ENCODE measurements at places on chromosomes 12 and 14.

DNA sequence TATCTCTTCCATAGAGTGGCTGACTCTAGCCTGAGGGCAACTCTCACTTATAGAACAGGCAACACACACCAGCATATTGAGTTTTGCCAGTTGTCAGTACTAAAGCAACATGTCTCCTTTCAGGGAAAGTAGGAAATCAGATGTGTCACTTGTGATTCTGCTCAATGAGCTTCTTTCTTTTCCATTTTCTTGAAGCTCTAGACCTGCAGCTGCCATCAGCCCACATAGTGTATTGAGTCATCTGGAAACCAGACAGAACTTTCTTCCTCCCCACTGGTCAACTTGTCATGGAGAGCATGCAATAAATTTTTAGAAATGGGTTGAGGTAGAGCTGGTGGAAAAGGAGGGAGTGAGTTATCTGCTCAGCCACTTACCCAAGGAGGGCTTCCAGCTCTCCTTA, 209.0 kb upstream of the PLEKHG7 start:
- DNase-seq, result no peak

DNA sequence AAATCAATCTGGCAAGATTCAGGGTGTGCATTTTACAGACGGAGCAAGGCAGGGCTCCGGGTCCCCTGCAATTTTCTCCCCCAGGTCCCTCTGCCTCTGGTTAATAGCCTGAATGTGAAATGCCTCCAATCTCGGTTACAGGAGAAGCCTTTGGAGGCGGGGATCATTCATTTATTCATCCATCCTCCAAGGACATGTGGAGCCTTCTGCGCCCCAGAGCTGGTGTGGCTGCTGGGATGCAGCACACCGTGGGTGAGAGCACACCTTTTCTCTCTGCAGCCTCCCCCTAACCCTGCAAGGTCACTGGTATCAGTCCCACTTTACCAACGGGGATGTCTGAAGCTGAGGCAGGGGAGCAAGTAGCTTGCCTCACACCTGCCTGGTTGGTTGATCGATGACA, 35.4 kb downstream of the CMKLR1 start:
- DNase-seq, result no peak

- DNase-seq, result no peak
These were observed 73.6 kb upstream of the CNTN1 start for GRCh38 chr12:40618636-40619035.

- DNase-seq, result no peak
These were observed 52.6 kb upstream of the BICD1 start for GRCh38 chr12:32053881-32054624.

DNA sequence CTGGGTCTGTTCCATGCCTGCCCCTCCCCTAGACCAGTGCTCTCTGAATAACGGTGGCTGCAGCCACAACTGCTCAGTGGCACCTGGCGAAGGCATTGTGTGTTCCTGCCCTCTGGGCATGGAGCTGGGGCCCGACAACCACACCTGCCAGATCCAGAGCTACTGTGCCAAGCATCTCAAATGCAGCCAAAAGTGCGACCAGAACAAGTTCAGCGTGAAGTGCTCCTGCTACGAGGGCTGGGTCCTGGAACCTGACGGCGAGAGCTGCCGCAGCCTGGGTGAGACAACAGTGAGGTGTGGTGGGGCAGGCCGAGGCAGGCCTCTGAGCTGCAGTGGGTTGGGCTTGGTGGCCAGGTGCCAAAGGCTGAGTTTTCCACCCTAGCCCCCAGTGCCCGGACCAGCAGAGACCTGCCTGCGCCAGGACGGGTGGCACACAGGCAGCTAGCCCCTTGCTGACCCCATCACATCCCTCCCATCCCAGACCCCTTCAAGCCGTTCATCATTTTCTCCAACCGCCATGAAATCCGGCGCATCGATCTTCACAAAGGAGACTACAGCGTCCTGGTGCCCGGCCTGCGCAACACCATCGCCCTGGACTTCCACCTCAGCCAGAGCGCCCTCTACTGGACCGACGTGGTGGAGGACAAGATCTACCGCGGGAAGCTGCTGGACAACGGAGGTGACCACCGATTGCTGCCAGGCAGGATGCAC, 28.2 kb upstream of the LRP1-AS start:
- peak; percentile 73 for DNase-seq

- DNase-seq, result no peak
These were observed 16.8 kb upstream of the OR6S1 start for GRCh38 chr14:20658246-20658645.

DNA sequence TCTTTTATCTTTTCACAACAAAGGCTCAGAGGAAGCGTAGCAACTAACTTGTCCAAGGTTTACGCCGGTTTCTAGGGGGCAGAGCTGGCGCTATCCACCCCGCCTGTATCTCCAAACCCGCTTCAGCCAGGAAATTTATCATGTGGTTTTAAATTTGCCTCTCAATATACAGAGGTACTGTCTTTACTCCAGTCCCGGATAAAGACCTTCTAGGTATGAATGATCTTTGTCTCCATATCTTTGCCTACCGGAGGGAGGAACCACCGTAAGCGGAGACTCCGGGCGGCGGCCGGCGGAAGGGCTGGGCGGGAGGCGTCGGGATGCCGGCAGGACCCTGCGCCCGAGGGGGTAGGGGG, 693 bp upstream of the RIMKLB start:
- DNase-seq, result no peak

GRCh38 chr12:62766496-62766895, 168.5 kb downstream of the PPM1H start:
- no peak for DNase-seq

- DNase-seq, result no peak
These were observed 872.9 kb downstream of the TMTC2 start for GRCh38 chr12:83559650-83560049.

DNA sequence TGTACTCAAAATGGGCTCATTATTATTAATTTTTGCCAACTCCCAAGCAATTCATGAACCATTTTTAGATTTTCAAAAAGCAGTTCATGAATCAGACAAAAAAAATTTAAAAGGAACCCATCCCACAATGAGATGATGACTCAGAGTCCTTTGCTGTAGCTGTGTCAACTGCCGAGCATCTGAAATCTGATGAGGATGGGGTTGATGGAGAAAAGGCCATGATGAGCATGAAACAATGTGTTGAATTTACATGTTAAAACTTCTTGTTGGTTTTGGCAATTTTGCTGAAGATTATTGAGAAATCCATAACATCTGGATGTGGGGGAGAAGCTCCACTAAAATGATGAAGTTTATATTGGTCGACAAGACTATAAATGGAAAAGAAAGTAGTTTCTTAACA, 378.0 kb downstream of the FOXG1 start:
- no peak for DNase-seq

DNA sequence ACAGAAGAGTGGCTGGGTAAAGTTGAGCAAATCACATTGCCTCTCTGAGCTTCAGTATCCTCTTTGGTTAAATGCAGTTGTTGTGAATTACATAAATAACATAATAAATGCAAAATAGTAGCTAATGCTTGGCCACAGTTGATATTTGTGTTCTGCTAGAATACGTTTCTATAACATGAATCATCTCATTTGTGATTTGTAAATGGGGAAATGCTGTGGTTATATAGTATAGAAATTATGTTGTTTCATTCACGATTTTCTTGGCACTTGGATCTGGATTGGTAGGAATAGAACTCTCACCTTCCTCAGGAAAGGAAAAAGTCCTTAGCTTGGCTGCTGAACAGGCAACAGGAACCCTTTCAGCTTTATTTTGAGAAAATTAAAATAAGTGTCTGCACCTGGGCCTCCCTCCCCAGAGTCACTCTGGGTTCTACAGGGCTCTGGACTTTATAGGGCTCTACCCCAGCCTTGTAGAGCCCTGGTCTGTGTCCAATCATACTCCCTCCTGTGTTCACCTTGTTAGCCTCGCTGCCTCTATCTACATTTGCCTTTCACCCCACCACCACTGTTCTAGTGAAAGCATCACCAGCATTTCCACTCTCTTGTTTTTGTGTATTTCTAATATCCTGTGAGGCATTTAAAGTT, 107.7 kb upstream of the BCAT1 start:
- no peak for DNase-seq

- DNase-seq, result no peak
These were observed 109.7 kb downstream of the C12orf75 start for GRCh38 chr12:105440037-105440664.

GRCh38 chr12:108793756-108794441, 62.6 kb upstream of the CORO1C start:
- DNase-seq, result no peak

GRCh38 chr12:130204541-130204953, 42.3 kb downstream of the FZD10 start:
- DNase-seq, result no peak

GRCh38 chr12:121397521-121397920, 2.4 kb upstream of the RNF34 start:
- DNase-seq, result no peak

DNA sequence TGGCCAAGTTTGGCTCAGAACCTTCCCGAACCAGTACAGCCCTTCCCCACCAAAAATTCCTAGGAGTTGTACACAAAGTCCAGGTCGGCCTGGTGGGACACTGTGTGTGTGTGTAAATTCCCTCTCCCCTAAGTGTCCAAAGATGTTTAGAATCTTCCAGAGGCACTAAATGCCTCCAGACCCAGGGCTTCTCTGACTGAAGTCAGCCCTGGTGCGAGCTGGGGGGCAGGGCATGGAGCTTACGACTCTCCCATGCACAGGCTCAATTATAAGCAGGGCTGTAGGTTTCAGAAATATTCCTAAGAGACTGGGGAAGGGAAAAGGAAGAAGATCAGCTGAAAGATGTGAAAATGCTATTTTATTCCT, 106.9 kb upstream of the ATF7IP start:
- no peak for DNase-seq

GRCh38 chr14:100147181-100147631, 12.2 kb downstream of the DEGS2 start:
- peak; percentile 59 for DNase-seq
